ENCODE measurements at places on chromosomes 13 and 19. TPM values are rescaled to one million over a fixed set of nuclear protein-coding genes. Genes with fewer than 3 reads are reported as not detected.

Gene DACH1
- total RNA-seq: not detected

GRCh38 chr19:19160461-19161035, 9.5 kb downstream of the MEF2B start:
- peaks cover 2% of the 10 kb centered on the region for H3K36me3 ChIP-seq
- no peaks in the 10 kb centered on the region for H3K4me1 ChIP-seq
- H3K27ac ChIP-seq: no peak overlapping the region
- no peaks in the 10 kb centered on the region for H3K27me3 ChIP-seq
- DNase-seq: no peak
- no peak overlapping the region for H3K4me3 ChIP-seq

Gene ZNF579
- 11.7 TPM for total RNA-seq

DNA sequence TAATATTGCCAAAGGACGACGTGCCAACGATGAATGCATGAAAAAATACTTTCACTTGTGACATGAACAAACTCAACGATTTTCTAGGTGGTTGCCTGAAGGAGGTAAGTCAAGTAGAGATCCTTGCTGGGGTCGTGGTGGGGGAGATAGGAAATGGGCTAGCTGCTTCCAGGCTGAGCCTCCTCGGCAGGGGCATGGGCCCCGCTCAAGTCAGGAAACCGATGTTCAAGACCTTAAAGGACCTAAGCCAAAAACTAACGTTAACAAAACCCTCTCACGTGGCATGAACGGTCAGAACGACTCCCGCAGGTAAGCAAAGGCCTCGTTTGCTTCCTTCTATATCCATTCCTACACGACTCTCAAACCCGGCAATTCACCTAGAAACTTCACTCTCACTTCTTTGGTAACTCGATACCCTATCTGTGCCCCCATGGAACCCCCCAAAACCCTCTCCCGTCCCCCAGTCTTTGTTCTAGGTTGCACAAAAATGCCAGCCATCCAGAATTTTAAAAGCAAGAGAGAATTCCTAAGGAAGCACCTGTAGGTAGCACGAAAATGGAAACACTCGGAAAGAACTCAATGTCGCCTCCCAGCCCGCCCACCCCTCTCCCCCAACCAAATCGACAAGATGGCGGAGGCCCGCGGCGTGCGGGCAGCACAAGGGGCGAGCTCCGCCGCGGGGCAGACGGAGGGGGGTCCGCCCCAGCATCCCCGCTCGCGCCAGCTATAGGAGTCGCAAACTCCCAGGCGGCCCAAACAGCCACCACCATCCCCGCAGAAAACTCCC, 13.6 kb downstream of the ACP4 start:
- H3K27ac ChIP-seq: peak overlapping the region; percentile 98
- H3K27me3 ChIP-seq: no peaks in the 10 kb centered on the region
- H3K4me3 ChIP-seq: peak overlapping the region; percentile 96
- H3K4me1 ChIP-seq: peaks cover 27% of the 10 kb centered on the region
- H3K36me3 ChIP-seq: peaks cover 32% of the 10 kb centered on the region

Gene PPM1N
- 1.0 TPM for total RNA-seq

DNA sequence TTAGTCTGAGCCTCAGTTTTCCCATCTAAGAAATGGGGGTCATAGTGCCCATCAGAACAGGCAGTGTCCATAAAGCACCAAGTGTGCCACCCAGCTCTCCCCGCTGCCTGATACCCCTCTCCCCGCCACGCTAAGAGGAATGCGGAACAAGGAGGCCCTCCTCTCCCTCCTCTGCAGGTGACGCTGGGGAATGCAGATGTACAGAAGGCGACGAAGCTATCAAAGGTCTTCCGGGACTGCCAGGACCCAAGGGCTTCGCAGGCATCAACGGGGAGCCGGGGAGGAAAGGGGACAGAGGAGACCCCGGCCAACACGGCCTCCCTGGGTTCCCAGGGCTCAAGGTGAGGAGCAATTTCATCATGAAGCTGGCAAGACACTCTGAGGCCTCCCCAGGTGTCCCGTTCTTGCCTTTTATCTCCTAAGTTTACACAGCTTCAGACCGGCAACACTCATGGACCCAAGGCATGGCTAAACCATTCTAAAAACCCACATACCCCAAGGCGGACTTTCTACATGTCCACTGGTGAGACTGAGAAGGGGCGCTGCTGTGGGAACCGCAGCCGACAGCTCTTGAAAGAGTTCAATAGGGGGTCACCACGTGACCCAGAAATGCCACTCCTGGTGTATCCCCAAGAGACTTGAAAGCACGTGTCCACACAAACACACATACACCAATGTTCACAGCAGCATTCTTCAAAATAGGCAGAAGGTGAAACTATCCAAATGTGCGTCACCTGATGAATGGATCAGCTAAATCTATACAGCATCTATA, 102.7 kb downstream of the RAB20 start:
- H3K27ac ChIP-seq: no peak overlapping the region
- peaks cover 6% of the 10 kb centered on the region for H3K4me1 ChIP-seq
- H3K4me3 ChIP-seq: no peak overlapping the region

DNA sequence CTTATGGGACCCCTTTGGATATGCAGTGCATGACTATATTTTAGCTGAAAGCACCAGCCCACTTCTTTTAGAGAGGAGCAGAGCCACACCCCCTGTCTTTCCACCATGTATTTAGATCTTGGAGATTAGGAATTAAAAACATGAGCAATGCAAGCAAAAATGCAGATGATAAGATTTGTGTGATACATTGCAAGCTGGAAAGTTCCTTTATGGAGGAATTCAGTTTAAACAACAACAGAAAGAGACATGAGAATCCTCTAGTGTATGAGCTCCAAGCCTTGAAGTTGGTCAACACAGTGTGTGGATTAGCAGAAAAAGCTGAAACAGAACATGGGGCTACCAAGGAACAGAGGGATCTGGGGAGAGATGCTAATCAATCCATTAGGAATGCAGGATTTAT, 529.8 kb upstream of the NBEA start:
- no peak for DNase-seq
- H3K4me3 ChIP-seq: no peak overlapping the region
- no peak overlapping the region for H3K27ac ChIP-seq
- H3K4me1 ChIP-seq: no peaks in the 10 kb centered on the region
- no peaks in the 10 kb centered on the region for H3K27me3 ChIP-seq

- H3K27ac ChIP-seq: no peak overlapping the region
- peak; percentile 28 for DNase-seq
- H3K4me1 ChIP-seq: no peaks in the 10 kb centered on the region
- H3K4me3 ChIP-seq: no peak overlapping the region
- no peaks in the 10 kb centered on the region for H3K36me3 ChIP-seq
Measured at GRCh38 chr19:56333506-56333905, 18.9 kb upstream of the ZSCAN5A start.

Gene UNC13A
- total RNA-seq: not detected

GRCh38 chr19:18991006-18991405, 42.3 kb downstream of the SUGP2 start:
- H3K4me1 ChIP-seq: no peaks in the 10 kb centered on the region
- no peak overlapping the region for H3K4me3 ChIP-seq
- peaks cover 9% of the 10 kb centered on the region for H3K27me3 ChIP-seq
- peaks cover 17% of the 10 kb centered on the region for H3K36me3 ChIP-seq
- no peak overlapping the region for H3K27ac ChIP-seq

Gene TMC4
- total RNA-seq: 0.73 TPM

- peaks cover 3% of the 10 kb centered on the region for H3K36me3 ChIP-seq
- H3K27ac ChIP-seq: no peak overlapping the region
- H3K4me3 ChIP-seq: peak overlapping the region; percentile 52
- H3K27me3 ChIP-seq: no peaks in the 10 kb centered on the region
- DNase-seq: no peak
Measured at GRCh38 chr13:100203696-100204367, 114.9 kb downstream of the PCCA start.

Gene SLC6A16
- 0.44 TPM for total RNA-seq

Gene NLRP4
- not detected for total RNA-seq

GRCh38 chr13:73365681-73366080, 306.9 kb downstream of the KLF5 start:
- no peak for DNase-seq
- H3K36me3 ChIP-seq: no peaks in the 10 kb centered on the region
- no peak overlapping the region for H3K27ac ChIP-seq
- H3K27me3 ChIP-seq: no peaks in the 10 kb centered on the region
- H3K4me1 ChIP-seq: no peaks in the 10 kb centered on the region
- no peak overlapping the region for H3K4me3 ChIP-seq

GRCh38 chr13:90302107-90302506, 1045.4 kb upstream of the MIR17HG start:
- no peaks in the 10 kb centered on the region for H3K27me3 ChIP-seq
- no peak overlapping the region for H3K27ac ChIP-seq
- H3K4me1 ChIP-seq: no peaks in the 10 kb centered on the region
- H3K4me3 ChIP-seq: no peak overlapping the region
- DNase-seq: no peak

Gene IL27RA
- total RNA-seq: 84.9 TPM

- H3K4me1 ChIP-seq: peaks cover 65% of the 10 kb centered on the region
- H3K36me3 ChIP-seq: no peaks in the 10 kb centered on the region
- no peak overlapping the region for H3K27ac ChIP-seq
- H3K27me3 ChIP-seq: no peaks in the 10 kb centered on the region
- no peak for DNase-seq
Measured at GRCh38 chr13:40488869-40489391, 177.5 kb downstream of the FOXO1 start.

- H3K27ac ChIP-seq: no peak overlapping the region
- peaks cover 7% of the 10 kb centered on the region for H3K4me1 ChIP-seq
- H3K27me3 ChIP-seq: no peaks in the 10 kb centered on the region
- H3K36me3 ChIP-seq: no peaks in the 10 kb centered on the region
- DNase-seq: no peak
Measured at GRCh38 chr19:58364146-58364545, 1.6 kb upstream of the ZNF497 start.

GRCh38 chr19:30376272-30376671, 4.1 kb downstream of the ZNF536 start:
- H3K4me3 ChIP-seq: no peak overlapping the region
- no peak overlapping the region for H3K27ac ChIP-seq
- peaks cover 23% of the 10 kb centered on the region for H3K27me3 ChIP-seq

Gene CYP4F12
- not detected for total RNA-seq

- H3K27me3 ChIP-seq: no peaks in the 10 kb centered on the region
- DNase-seq: no peak
- no peaks in the 10 kb centered on the region for H3K36me3 ChIP-seq
- H3K4me3 ChIP-seq: no peak overlapping the region
- H3K4me1 ChIP-seq: no peaks in the 10 kb centered on the region
Measured at GRCh38 chr13:55649485-55649884, 1491.2 kb upstream of the PRR20A start.

Gene CEACAM7
- total RNA-seq: not detected

GRCh38 chr19:20858861-20859260, 64.2 kb upstream of the ZNF85 start:
- no peaks in the 10 kb centered on the region for H3K36me3 ChIP-seq
- no peaks in the 10 kb centered on the region for H3K27me3 ChIP-seq
- no peak overlapping the region for H3K27ac ChIP-seq
- H3K4me1 ChIP-seq: no peaks in the 10 kb centered on the region
- DNase-seq: no peak
- H3K4me3 ChIP-seq: no peak overlapping the region

Gene FFAR2
- total RNA-seq: not detected

Gene TNFSF11
- 1.2 TPM for total RNA-seq

- H3K36me3 ChIP-seq: no peaks in the 10 kb centered on the region
- no peak overlapping the region for H3K27ac ChIP-seq
- no peak overlapping the region for H3K4me3 ChIP-seq
- H3K27me3 ChIP-seq: peaks cover 12% of the 10 kb centered on the region
- no peak for DNase-seq
Measured at GRCh38 chr13:98697791-98698190, 54.7 kb downstream of the SLC15A1 start.

DNA sequence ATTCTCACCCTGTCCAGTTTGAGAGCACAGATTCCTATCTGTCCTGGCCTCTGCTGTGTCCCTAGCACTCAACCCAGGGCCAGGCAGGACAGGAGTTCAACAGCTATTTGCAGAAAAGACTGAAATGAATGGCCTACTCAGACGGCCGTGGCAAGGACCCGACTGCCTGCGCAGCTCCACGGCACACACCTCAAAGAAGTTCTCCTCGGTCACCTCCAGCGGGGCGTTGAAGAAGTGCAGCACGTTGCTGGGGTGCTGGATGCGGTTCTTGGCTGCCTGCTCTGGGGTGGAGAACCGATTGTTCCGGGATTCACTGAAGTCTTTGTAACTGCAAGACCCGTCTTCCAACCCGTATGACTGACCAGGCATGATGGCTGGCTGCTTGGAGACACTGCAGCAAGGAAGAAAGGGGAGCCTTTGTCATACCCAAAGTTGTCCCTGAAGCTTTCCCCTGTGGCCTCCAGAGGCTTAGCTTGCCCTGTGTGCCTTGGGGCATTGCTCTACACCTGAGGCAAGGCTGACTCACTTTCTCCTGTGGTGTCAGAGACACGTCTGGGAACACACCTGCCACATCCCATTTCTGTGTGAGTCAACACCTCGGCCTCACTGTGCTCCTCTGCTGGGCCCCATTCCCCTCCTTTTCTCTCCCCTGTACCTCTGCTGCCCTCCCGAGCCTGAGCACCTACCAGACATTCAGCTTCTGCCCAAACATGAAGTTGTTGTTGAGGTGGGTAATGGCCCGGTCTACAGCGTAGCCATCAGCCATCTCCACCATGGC, 6.8 kb upstream of the ECH1 start:
- peak overlapping the region; percentile 49 for H3K4me3 ChIP-seq
- H3K27me3 ChIP-seq: no peaks in the 10 kb centered on the region
- H3K27ac ChIP-seq: peak overlapping the region; percentile 74
- H3K36me3 ChIP-seq: peaks cover 59% of the 10 kb centered on the region
- H3K4me1 ChIP-seq: peaks cover 38% of the 10 kb centered on the region

Gene EFNA2
- not detected for total RNA-seq

Gene DLL3
- 2.1 TPM for total RNA-seq

DNA sequence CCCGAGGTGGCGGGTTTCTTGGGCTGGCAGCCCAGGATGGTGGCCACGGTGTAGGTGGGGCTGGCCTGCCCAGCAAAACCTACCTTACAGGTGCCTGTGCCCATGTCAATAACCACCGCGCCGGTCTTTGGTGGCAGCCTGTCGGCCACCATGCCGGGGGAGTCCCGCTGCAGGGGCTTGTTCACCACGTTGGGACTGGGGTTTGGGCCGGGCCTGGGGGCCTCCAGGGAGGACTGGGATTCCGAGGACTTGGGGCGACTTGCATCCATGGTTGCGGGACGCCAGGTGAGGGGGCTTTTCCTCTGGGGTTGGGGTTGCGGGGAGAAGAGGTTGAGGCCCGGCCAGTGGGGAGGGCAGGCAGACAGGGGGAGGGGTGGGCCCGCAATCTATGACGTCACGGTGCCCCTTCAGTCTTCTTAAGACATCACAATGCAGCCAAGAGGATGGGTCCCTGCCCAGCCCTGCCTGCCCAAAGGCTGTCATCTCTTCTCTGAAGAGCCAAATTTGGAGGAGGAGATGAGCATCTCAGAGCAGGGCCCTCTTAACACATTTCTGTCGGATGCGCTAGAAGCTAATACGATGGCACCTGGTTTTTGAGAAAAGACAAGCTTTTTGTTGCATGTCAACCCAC, at the start of gene ACTL9:
Gene ACTL9 (minus strand): TSS at position 363 of the 631 bp plus-strand sequence. CDS start 94 bp downstream, at position 269.
- no peaks in the 10 kb centered on the region for H3K36me3 ChIP-seq
- no peak within 1 kb of the TSS for H3K27ac ChIP-seq
- no peak for DNase-seq
- H3K4me3 ChIP-seq: no peak within 1 kb of the TSS
- H3K27me3 ChIP-seq: peaks cover 7% of the 10 kb centered on the region

DNA sequence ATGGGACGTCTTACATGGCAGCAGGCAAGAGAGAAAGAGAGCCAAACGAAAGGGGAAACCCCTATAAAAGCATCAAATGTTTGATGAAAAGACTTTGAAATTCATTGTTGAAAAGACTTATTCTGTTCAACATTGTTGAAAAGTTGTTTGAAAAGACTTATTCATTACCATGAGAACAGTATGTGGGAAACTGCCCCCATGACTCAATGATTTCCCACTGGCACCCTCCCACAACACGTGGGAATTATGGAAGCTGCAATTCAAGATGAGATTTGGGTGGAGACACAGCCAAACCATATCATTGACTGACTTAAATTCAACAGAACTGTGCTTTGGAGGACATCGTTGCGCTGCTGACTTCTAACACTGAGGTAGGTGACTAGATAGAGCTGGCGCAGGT, 48.0 kb upstream of the RCBTB2 start:
- no peak for DNase-seq
- peaks cover 57% of the 10 kb centered on the region for H3K27me3 ChIP-seq
- no peaks in the 10 kb centered on the region for H3K36me3 ChIP-seq
- H3K27ac ChIP-seq: no peak overlapping the region
